ENCODE measurements at places on chromosomes 5 and 9.

DNA sequence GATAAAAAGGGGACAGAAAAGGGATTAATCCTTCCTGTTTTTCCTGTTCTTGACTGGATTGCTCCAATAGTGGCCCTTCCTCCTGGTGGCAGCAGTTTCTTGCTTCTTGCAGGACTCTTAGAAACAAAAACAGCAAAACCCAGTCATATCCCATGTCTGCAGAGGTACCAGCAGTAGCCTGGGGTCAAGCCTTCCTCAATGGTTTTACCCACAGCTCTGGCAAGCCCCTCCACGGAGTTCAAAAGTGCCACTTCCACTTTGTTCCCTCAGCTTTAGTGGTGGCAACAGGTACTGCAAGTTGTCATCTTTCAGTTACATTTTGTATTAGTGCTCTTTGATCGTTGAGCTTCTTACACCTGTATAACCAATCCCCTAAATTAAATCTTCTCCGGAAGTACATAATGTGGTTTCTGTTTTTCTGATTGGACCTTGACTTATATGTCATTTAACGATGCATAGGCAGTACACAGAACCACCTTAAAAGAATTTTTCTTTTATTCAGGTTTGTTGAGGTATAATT lies 8.7 kb upstream of the RANBP6 start:
- no peak for DNase-seq

- DNase-seq, result no peak
These were observed 65.2 kb upstream of the PTGER4 start for GRCh38 chr5:40614466-40614865.

DNA sequence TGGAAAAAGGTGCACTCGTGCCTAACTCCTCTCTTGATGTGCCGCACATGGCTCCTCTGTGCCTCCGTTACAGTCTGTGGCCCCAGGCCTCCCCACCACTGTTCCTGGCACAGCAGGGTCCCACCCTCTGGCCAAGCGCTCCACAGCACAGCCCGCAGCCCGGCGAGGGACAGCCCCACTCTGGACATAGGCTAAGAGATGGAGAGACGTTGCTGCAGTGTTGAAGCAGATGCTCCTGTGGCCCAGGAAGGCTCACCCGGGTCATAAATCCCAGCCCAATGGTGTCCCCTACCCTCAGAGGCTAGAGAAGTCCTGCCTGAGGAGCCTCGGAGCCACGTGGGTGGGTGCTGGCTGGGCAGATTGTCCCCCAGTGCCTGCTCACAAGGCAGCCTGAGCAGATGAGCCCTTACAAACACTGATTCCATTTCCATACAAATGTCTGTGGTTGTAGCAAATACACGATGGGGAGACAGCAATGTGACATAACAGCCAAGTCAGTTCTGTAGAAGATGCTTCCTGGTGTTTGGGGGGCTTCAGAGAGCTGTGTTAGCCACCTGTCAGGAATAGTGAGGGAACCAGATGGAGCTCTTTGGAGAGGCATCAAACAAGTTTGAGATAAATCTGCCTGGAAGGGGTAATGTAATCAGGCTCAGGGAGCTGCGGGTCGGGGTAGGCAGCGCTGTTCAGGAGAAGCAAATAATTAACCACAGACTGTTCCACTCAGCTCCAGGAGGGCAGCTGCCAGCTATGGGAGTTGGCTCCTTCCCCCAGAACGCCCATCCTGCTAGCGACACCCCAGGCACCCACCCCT lies 41.7 kb downstream of the C5orf15 start:
- DNase-seq, result no peak

- no peak for DNase-seq
These were observed 17.4 kb downstream of the FAM78A start for GRCh38 chr9:131258698-131259431.

DNA sequence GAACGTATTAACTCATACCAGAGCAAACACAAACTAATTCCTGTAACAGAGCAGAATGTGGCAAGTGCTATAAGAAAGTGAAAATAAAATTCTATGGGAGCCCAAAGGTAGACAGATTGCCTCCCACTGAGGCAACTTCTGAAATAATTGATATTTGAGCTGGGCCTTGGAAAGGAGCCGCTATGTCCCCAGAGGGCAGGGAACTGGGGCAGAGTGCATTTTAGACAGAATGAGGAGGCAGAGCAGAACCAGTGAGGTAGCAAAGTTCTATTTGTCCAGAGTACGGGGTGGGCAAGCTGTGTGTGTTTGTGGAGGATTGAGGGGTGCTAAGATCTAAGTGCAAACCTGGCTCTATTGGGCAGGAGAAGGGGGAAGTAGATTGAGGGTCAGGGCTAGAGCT lies 19.8 kb downstream of the CDO1 start:
- DNase-seq, result no peak

GRCh38 chr9:2655411-2655901 lies 33.9 kb downstream of the VLDLR start:
- peak; percentile 37 for DNase-seq

- DNase-seq, result no peak
These were observed 1.1 kb upstream of the AKNA start for GRCh38 chr9:114388764-114389375.

GRCh38 chr5:146698651-146699050 lies 179.9 kb downstream of the PPP2R2B start:
- no peak for DNase-seq

GRCh38 chr5:10682801-10683525 lies 78.1 kb downstream of the DAP start:
- no peak for DNase-seq

- DNase-seq, result no peak
These were observed 632.3 kb downstream of the CCDC171 start for GRCh38 chr9:16184964-16185646.

DNA sequence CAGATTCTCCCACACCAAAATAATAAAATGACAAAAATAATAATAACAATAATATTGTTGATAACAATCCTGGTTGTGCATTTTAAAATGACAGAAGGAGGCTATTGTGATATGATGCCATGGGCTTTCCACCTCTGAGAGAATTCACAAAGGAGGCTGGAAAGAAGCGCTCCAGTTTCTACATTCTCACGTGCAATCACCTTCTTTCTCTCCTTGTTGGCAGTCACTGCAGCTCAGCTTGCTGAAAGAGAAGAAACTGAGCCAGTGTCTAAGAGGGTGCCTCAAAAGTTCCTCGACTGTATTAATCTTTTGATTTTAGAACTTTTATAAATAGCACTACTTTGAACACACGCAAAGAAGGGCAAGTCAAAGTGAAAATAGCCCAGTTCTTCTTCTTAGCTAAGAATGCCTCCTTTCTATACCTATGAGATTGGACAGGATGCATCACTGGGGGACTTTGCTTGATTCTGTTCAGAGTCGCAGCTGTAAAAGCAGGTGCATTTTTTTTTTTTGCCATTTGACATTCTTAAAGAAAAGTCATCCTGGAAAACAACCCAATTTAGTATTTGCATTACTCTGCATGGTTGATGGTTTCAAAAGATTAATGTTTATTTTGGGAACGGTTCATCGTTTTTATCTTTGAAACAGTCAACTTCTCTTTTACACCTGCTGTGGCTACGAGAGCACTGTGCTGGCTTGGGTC lies 12.4 kb upstream of the SUB1 start:
- no peak for DNase-seq

DNA sequence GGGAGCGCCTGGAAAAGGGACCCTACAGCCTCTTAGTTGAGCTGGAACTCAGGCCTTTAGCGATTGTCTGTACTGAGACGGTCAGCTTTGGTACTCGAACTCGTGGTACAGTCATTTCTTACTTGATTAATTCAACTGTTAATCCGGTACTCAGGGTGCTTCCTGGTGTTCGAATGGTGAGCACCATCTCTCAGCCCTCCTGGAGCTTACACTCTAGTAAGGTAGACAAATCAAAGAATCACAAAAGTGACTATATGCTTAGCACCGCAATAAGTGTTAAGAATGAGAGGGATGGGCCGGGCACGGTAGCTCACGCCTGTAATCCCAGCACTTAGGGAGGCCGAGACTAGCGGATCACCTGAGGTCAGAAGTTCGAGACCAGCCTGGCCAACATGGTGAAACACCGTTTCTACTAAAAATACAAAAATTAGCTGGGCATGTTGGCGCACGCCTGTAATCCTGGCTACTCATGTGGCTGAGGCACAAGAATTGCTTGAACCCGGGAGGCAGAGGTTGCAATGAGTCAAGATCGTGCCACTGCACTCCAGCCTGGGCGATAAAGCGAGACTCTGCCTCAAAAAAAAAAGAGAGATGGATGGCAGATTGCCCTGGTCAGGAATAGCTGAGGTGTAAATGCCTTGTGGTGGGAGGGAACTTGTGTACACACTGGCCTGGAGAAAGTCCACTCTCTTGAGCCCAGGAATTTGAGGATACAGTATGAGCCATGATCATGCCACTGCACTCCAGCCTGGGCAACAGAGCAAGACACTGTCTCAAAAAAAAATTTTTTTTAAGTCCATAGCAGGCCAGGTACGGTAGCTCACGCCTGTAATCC lies 981 bp downstream of the TCOF1 start:
- DNase-seq, result no peak

DNA sequence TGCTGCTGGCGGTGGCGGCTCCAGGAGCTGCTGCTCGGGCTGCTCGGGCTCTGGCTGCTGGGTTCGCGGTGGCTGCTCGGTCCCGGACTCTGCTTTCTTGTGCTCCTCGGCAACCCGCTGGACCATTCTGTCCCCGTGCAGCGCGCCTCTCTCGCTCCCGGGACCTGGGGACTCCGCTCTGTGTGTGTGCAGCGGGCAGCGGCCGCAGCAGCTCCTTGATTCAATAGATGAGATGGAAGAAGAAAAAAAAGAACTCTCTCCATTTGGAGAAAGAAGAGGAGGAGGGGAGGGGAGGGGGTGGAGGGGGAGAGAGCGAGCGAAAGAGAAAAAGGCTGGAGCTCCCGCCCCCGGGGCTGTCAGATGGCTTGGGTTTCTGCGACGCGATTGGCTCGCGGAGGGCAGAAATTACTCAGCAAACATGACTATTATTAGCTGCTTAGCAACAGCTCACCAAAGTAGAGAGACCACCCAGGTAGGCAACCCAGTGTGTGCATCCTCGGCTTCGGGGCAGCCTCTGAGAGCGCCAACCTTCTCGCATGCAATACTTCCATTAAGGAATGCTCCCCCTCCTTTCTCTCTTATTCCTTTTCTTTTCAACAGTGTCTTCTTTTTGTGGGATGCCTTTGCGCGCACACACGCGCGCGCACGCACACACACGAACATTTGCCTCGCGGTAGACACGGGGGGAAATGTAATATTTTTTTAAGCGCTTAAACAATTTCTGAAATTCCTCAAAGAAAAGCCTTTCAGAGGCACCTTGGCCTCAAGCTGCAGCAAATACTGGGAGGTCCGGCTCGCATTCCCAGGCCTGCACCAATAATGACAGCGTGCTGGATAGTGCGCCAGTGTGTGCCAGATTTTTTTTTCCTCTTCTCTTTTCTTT lies 7.6 kb downstream of the PTCH1 start:
- DNase-seq, result peak; percentile 83

GRCh38 chr5:171451421-171451820 lies 32.0 kb downstream of the FGF18 start:
- DNase-seq, result no peak

DNA sequence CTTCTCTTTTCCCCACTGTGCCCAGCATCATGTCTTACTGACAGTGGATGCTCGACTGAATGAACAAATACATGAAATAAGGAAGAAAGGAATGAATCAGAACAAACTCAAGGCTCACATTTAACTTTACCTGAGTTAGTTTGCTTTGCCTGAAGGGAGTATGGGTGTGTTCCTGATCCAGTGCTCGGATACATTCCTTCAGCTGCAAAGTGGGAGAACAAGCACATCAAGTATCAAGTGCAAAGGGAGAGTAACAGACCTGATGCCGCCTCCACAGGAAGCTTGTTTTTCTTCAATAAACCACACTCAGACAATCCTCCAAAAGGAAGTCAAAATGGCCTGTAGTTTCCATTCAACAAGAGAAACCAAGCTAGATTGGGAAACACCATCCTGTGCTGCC lies 66.1 kb downstream of the KIF24 start:
- DNase-seq, result no peak

DNA sequence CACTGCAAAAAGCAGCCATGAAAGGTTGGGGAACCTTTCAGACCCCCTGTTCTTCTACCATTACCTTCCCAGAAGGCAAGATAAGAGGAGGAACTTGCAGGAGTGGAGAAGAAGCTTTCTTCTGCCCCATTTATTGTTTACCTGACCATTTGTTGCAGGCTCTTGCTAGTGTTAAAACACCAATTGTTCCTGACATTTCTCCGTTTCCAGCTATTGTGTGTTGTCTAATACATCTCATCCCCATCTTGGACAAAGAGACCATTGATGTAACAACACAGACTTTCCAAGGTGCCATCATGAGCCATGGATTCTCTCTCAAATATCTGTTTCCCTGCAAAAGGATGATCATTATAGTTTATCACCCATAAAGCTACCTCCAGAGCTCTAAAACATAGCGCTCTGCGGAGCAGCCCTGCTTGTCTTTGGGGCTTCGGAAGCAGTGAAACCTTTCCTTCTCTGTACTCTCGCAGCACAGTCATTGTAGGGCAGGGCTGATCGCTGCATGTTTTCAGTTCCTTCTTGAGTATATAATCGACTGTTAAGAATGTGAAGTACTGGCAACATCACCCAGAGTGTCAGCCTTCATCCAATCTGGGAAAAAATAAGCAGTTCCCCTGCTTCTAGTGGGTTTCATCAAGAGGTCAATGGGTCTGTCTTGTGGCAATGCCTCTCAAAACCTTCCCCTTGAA lies 680.0 kb downstream of the SEMA5A start:
- no peak for DNase-seq

DNA sequence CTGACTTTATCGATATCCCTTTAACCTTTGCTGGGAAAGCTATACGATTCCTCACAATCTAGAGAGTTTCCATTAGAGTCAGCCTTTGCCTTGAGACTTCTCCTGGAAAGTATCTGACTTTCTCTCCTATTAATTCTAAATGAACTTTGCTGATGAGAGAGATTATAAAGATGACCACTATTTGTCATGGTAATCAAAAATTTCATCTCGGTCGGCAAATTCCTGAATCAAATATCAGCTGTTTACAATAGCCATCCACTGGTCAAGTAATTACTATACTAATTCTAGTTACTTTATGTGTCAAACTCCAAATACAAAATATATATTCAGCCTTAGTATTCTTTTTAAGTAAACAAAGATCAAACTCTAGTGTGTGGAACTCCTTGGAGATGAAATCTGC lies 164.4 kb upstream of the ITGA1 start:
- DNase-seq, result no peak

DNA sequence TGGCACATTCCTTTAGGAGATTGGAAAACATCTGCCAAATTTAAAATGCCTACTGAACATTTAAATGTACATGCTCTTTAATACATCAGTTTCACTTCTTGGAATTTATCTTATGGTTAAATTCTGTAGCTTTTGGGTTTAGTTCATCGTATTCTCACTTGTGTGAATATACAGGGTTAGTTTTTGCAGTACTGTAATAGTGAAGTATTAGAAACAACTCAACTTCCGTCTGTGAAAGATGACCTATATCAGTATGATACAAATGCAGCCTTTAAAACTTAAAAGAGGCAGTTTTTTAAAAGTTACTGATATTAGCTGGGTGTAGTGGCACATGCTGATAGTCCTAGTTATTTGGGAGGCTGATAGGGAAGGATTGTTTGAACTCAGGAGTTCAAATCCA lies 57.2 kb downstream of the CDC42SE2 start:
- no peak for DNase-seq

- peak; percentile 18 for DNase-seq
These were observed 99.8 kb upstream of the DAP start for GRCh38 chr5:10860645-10861422.
